Cardiac atrium fibroblast (primary cell): ENCODE measurements at places on chromosomes 3 and 15. TPM values are rescaled to one million over a fixed set of nuclear protein-coding genes. Genes with fewer than 3 reads are reported as not detected.

TNNC1 gene
- total RNA-seq: not detected in 2 replicates

FEZF2 gene
- not detected in 2 replicates for total RNA-seq

P2RY13 gene
- total RNA-seq: not detected in 2 replicates

CA12 gene
- 64.3 and 163 TPM in 2 replicates for total RNA-seq

RLBP1 gene
- total RNA-seq: not detected in 2 replicates
